A549 treated with Hydrocortisone at 1 μM for 4 hours (cell line): ENCODE measurements at places on chromosomes 16 and 17. TPM values are rescaled to one million over a fixed set of nuclear protein-coding genes. Genes with fewer than 3 reads are reported as not detected.

CASKIN1 gene
- total RNA-seq = 0.36 to 1.3 TPM (median 0.64 TPM) in 5 replicates

ZACN gene
- total RNA-seq = 0.13 to 0.53 TPM (median 0.33 TPM) in 5 replicates

PRR35 gene
- total RNA-seq = 0.14 to 0.22 TPM (median 0.16 TPM) in 5 replicates

CDH11 gene
- total RNA-seq = 0.43 to 1.1 TPM (median 0.70 TPM) in 5 replicates

CCL4 gene
- not detected in 5 replicates for total RNA-seq

KRT9 gene
- not detected in 5 replicates for total RNA-seq

SMIM5 gene
- total RNA-seq = 0.59 to 1.1 TPM (median 0.89 TPM) in 5 replicates

MMP28 gene
- 5.2 to 8.2 TPM (median 6.7 TPM) in 5 replicates for total RNA-seq

AANAT gene
- total RNA-seq = 0.22 to 0.49 TPM (median 0.32 TPM) in 5 replicates

TMC5 gene
- total RNA-seq = 4.4 to 6.0 TPM (median 4.8 TPM) in 5 replicates

UNC45B gene
- total RNA-seq = not detected in 5 replicates

SRCIN1 gene
- 2.0 to 3.2 TPM (median 2.7 TPM) in 5 replicates for total RNA-seq

ZNF213 gene
- 9.7 to 12.0 TPM (median 11.8 TPM) in 5 replicates for total RNA-seq

TSNAXIP1 gene
- 0.31 to 0.78 TPM (median 0.48 TPM) in 5 replicates for total RNA-seq

KRT20 gene
- 0.14 to 0.41 TPM (median 0.17 TPM) in 5 replicates for total RNA-seq

NME1 gene
- 622 to 771 TPM (median 712 TPM) in 5 replicates for total RNA-seq

CUEDC1 gene
- 51.0 to 59.6 TPM (median 57.2 TPM) in 5 replicates for total RNA-seq

RHOT2 gene
- total RNA-seq = 70.8 to 97.1 TPM (median 87.4 TPM) in 5 replicates

C17orf67 gene
- total RNA-seq = 1.2 to 2.2 TPM (median 1.8 TPM) in 5 replicates

TBC1D3 gene
- not detected in 5 replicates for total RNA-seq

CHST6 gene
- total RNA-seq = 0.10 to 0.27 TPM (median 0.16 TPM) in 5 replicates

MFAP4 gene
- total RNA-seq = 0.10 to 0.14 TPM (median 0.10 TPM) in 3 of 5 replicates, not detected in the others

CTRB2 gene
- total RNA-seq = not detected in 5 replicates

ABCA5 gene
- 2.0 to 2.9 TPM (median 2.4 TPM) in 5 replicates for total RNA-seq

DCUN1D3 gene
- 7.6 to 10.7 TPM (median 8.2 TPM) in 5 replicates for total RNA-seq

PRSS33 gene
- total RNA-seq = not detected in 5 replicates

CBX1 gene
- total RNA-seq = 75.8 to 116 TPM (median 77.1 TPM) in 5 replicates

PRR15L gene
- 2.3 to 3.6 TPM (median 3.0 TPM) in 5 replicates for total RNA-seq

HOXB13 gene
- 1.7 to 2.2 TPM (median 2.1 TPM) in 5 replicates for total RNA-seq

DPEP3 gene
- total RNA-seq = not detected in 5 replicates

ADAMTS18 gene
- total RNA-seq = 0.01 to 0.02 TPM (median 0.02 TPM) in 3 of 5 replicates, not detected in the others

MTHFSD gene
- 10.2 to 14.8 TPM (median 11.6 TPM) in 5 replicates for total RNA-seq

ATP2A1 gene
- total RNA-seq = 1.9 to 3.6 TPM (median 2.1 TPM) in 5 replicates

UMOD gene
- not detected in 5 replicates for total RNA-seq

ZNF469 gene
- 5.9 to 9.5 TPM (median 7.7 TPM) in 5 replicates for total RNA-seq

OR1A1 gene
- total RNA-seq = not detected in 5 replicates

EIF1 gene
- 1,220 to 1,509 TPM (median 1,323 TPM) in 5 replicates for total RNA-seq

C1QTNF8 gene
- 0.08 TPM in 1 of 5 replicates, not detected in the others for total RNA-seq

KLHL10 gene
- total RNA-seq = 0.05 to 0.25 TPM (median 0.10 TPM) in 3 of 5 replicates, not detected in the others

WBP2 gene
- total RNA-seq = 78.8 to 101 TPM (median 86.8 TPM) in 5 replicates

CD300LF gene
- total RNA-seq = not detected in 5 replicates

KRT32 gene
- total RNA-seq = 0.05 to 0.07 TPM (median 0.06 TPM) in 3 of 5 replicates, not detected in the others

RND2 gene
- 0.07 to 0.22 TPM (median 0.15 TPM) in 5 replicates for total RNA-seq

KRT25 gene
- not detected in 5 replicates for total RNA-seq
